Esophagus squamous epithelium (tissue), 5 donors: ENCODE measurements at places on chromosomes 5 and 9.

GRCh38 chr5:102077920-102078319 lies 218.2 kb downstream of the SLCO4C1 start:
- DNase-seq, result no peak

DNA sequence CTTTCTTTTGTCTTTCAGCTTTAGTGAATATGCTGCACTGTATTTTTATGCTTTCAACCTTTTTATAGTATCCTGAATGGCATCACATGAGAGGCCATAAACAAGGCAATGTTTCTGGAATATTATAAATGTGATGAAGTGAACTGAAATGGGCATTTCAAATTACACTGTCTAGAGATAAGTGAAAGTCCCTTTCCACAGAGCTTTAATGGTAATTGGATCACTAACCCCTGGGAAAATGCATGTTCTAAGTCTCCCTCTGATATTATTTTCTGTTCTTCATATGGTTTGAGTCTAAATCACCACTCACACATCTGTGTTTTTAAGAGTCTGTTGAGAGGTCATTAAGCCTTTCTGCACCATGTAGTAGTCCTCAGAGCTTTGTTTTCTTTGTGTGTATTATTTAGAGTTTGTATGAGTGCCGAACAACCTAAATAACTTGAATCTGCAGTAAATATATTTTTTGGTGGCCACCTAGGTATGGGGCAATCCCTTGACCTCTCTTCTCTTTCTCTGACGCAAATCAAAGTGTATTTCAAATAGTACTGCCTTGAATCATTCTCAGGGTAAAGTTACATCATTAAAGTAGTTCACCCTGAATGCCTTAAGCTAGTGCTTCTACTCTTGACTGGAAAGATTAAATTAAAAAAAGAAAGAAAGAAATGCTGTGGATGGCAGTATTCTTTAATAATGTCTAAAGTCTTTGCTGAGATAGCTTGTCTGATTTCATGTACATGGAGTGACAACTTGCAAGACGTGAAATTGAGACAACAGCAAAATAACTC lies 1931.0 kb upstream of the CDH6 start:
- no peak for DNase-seq

DNA sequence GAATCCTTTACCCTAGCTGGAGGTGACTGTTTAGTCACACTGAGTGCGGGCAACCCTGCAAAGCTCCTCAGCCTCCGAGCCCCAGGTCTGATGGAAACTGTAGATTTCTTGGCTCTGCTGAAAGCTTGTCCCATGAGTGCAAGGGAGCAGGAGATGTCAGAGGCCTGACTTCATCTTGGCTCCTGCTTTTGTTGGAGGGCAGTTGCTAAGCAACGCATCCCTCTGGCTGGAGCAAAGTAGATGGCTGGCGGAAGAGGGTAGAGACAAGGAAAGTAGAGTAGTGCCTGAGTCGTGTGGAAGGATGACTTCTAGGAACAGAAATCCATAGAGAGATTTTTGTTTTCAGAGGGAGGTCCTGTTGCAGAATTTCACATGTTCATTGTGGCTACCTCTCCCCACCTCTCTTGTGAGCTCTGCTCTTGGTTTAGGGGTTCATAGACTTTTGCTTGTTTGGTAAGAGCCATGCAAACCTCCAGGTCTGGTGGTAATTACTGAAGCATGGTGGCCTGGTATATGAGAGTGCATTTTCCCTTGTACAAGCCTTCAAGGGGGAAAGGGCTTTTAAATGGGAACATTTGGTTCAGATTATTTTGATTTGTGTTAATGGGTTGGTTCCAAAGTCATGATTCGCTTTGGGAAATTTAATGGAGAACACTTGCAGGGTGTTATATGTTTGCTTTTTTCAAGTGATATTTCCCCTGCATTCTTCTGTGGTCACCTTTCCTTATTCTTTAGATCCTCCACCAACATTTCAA lies 71.5 kb downstream of the ARHGAP26 start:
- DNase-seq, result no peak

DNA sequence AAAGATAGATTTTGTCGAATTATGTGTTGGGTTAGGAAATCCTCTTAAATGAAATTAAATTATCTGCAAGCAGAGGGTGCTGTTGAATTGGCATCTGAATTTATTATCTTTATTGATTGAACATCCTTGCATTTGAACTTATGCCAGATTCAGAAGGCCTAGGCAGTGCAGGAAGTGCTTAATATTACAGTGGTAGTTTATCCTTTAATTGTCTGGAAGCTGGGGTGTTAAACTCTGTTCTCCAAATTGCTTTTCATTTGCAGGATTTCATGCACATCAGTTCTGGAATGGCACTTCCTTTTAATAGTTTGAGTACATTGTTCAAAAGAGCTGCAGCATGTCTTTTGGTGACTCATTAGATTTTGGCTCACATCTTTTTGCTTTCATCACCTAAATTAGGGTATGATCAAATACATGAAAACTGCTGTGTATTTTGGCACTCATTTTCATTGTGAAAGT lies 186.3 kb downstream of the KDM4C start:
- DNase-seq, result no peak

DNA sequence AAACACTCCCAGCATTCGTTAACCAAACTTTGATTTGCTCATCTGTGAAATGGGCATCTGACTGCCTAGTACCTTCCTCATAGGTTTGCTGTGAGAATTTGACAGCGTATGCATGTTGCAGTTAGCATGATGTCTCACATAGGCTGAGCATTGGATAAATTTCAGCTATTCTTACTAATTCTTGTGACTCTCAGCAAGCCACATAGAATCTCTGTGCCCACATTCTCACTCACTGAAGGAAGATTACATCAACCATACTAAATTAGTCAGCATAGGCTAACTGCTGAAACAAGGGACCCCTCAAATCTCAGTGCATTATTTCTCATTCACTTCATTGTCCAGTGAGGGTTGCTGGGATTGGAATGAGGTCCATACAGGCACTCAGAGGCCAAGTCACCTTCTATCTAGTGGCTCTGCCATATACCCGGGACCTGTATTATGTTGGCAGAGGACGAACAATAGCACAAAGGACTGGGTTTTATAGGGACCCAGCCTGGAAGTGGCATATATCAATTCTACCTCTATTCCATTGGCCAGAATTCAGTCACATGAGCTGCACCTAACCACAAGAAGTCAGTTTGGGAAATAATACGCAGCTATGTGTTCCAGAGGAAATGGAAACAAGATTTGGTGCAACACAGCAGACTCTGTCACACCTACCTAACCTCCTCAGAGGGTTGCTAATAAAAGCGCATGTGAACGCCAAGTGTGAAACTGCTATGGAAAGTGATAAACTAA lies 4.2 kb upstream of the PTGER4 start:
- DNase-seq, result no peak

DNA sequence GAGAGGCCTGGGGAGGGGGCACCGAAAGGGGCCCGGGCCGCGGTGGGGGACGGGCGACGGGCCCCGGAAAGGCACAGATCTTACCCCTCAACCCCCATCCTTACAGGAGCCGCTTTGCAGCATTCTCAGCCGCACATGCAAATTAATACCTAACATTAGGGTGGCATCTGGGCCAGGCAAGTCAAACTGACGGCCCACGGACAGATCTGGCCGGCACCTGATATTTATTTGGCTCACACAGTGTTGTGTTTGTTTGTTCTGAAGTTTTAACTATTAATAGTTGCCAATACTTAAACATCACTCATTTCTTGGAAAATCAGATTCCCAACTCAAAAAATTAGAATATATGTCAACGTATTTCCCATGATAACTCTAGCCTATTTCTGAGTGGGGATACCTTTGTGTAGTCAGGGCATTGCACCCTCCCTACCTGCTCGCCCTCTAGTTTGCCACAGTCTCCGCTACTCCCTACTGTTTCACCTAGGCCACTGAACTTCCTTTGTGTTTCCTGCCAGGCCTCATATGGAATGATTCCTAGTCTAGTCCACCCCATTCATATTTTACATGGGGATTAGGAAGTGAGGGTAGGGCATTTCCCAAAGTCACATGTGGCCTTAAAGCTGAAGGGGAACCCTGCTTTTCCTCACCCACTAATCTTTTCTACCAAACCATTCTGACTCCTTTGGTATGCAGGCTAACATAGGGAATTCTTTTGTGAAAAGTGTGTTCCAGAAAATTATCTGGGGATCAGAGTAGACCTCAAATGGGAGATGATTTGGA lies 71.9 kb upstream of the LARP1 start:
- DNase-seq, result no peak

DNA sequence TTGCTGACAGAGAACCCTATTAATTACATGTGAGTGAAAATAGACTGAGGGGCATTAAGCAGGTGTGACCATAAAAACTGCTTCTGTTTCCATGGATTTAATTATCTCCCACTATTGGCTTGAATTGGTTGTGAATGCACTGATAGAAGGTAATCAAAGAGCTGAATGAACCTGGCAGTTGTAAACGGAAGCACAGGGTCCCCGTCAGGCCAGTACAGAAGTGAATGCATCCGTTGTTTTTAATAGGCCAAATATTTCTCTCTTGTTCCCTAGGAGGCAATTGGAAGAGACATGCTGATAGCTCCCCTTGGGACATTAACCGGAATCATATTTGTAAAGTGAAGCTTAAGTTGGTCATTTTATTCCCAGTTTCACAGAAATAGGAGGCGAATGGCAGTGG lies 147.0 kb downstream of the CAVIN4 start:
- DNase-seq, result no peak

GRCh38 chr9:137580209-137580953 lies 1.7 kb upstream of the DPH7 start:
- DNase-seq, result no peak
